CD8-positive, alpha-beta memory T cell (primary cell): ENCODE measurements at places on chromosomes 12 and 14.
A peak's percentile ranks its signal among the peaks of the same experiment; 100 is the strongest.

DNA sequence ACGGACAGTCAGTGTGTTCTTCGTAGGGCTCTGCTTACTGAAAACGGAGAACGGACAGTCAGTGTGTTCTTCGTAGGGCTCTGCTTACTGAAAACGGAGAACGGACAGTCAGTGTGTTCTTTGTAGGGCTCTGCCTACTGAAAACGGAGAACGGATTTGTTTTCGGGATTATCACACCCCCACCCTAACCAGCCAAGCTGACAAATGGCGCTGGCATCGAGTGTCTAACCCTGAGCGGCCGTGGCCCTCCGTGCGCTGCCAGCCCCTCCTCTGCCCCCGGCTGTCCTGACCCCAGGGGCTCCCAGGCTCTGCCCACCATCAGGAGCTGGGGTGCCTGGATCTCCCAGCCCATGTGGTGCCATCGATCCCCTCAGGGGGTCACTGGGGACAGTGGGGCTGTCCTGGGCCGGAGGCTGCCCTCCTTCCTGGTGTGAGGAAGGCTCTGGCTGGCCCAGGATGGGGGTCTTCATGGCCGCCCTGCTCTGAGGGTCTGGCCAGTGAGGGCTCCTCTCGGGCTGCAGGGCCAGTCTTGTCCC, 57.3 kb downstream of the FBRSL1 start:
- DNase-seq, result no peak

- no peak for DNase-seq
These were observed 82.3 kb upstream of the CDKN3 start for GRCh38 chr14:54314365-54315104.

DNA sequence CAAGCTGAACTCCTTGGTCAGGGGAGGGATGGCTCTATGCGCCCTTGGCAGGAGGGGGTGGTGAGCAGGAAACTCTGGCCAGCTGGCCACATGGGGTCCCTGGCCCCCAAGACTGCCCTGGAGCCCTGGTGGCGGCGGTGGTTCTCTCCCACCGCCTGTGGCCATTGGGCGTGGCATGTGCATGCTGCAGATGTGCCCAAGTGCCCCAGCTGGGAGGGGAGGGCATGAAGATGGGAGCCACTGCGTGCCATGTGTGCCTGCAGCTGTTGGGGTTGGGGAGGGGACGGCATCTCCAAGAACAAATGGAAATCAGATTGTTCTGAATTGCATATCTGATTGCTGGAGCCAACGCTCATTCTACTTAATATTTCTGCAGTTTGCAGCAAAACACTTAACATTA, 115.7 kb upstream of the IGF1 start:
- DNase-seq, result no peak

DNA sequence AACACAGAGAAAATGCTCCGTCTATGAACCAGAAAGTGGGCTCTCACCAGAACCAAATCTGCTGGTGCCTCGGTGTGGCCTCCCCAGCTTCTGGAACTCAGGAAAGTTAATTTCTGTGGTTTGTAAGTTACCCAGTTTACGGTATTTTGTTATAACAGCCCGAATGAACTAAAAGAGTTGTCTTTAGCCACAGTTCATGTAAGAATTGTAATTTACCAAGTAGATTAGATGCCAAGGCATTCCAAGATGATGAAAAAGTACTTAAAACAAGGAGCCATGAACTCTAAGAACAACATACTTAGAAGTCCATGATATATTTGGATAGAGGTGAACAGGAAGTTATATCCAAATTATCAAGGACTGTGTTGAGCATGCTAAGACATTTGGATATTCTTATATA, 259.9 kb upstream of the GARIN6 start:
- no peak for DNase-seq

GRCh38 chr14:96203635-96204034, 1.0 kb upstream of the BDKRB2 start:
- no peak for DNase-seq

DNA sequence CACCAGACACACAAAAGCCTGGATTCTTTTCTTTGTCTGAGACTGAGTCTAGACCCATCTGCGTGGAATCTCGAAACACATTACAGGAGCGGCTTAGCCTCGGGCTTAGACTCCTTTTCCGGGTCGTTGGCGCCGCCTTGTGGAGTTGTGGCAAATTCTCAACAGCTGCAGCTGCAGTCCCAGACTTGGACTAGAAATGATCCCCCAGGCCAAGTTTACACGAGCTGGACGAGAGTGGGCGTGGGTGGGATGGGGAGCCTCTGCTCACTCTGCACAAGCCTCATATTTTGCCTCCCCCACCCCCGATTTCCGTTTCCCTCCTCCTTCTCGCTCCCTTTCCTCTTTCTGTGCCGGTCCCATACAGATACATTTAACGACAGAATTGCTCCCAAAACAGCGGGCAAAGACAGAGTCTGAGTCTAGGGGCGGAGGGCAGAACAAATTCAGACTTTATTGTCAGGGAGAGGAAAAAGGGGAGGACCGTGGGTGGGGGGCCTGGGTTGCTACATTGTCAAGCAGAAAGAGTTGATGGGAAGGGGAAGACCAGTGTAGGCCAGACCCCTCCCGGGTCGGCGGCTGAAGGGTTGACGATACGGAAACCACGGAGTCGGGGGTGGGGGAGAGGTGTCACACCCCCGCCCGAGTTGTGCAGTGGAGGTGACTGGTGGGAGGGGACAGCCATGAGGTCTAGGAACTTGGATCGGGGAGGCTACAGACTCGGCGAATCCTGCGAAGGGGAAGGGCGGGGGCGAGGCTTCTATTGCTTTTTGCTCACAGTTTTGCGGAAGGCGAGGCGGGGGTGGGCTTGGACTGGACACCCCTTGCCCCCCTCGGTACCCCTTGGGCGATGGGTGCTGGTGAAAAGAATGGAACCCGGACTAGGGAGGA, 4.7 kb upstream of the GPR84 start:
- peak; percentile 80 for DNase-seq

DNA sequence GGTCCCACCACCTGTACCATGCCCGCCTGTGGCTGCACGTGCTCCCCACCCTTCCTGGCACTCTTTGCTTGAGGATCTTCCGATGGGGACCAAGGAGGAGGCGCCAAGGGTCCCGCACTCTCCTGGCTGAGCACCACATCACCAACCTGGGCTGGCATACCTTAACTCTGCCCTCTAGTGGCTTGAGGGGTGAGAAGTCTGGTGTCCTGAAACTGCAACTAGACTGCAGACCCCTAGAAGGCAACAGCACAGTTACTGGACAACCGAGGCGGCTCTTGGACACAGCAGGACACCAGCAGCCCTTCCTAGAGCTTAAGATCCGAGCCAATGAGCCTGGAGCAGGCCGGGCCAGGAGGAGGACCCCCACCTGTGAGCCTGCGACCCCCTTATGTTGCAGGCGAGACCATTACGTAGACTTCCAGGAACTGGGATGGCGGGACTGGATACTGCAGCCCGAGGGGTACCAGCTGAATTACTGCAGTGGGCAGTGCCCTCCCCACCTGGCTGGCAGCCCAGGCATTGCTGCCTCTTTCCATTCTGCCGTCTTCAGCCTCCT, 1.1 kb downstream of the INHBE start:
- DNase-seq, result no peak

GRCh38 chr12:124273630-124274029, 21.3 kb upstream of the RFLNA start:
- DNase-seq, result no peak

DNA sequence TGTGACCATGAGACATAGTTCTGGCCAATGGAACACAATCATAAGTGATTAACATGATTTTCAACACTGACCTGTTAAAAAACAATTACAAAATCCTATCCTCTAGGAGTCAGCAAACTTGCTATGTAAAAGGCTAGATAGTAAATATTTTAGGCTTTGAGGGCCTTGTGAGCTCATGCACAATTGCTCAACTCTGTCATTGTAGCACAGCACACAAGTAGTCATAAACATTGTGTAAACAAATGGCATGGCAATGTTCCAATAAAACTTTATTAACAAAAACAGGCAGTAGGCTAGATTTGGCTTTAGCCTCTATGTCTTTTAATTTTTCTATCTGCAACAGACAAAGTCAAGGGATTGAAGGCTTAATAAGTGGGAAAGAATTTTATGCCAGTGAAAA, 350.7 kb downstream of the C12orf50 start:
- DNase-seq, result no peak

DNA sequence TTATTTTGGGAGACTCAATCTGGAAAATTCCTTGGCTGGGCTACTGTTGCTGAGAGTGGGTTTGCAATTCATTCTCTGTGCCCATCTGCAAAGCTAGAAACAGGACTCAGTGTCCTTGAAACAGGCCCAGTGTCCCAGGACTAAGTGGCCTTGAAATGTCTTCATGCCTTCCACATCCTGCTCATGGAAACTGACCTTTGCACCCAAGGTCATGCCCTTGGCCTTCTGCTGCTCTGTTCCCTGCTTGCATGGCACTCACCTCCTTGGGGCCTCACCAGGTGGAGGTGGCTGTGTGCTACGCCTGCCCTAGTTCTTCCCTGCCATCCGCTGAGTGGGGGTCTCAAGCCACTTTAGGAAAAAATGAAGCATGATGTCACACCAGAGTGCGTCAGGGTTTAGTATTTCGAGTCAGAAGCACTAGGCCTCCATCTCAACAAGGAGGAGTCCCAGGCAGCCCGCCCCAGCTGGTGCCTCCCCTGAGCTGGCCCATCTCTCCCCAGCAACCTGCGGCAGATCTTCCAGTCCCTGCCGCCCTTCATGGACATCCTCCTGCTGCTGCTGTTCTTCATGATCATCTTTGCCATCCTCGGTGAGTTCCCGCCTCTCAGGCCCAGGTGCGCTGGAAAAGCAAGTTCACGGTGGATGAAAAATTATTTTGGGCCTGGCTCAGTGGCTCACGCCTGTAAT, 48.1 kb downstream of the TPCN1 start:
- peak; percentile 23 for DNase-seq

DNA sequence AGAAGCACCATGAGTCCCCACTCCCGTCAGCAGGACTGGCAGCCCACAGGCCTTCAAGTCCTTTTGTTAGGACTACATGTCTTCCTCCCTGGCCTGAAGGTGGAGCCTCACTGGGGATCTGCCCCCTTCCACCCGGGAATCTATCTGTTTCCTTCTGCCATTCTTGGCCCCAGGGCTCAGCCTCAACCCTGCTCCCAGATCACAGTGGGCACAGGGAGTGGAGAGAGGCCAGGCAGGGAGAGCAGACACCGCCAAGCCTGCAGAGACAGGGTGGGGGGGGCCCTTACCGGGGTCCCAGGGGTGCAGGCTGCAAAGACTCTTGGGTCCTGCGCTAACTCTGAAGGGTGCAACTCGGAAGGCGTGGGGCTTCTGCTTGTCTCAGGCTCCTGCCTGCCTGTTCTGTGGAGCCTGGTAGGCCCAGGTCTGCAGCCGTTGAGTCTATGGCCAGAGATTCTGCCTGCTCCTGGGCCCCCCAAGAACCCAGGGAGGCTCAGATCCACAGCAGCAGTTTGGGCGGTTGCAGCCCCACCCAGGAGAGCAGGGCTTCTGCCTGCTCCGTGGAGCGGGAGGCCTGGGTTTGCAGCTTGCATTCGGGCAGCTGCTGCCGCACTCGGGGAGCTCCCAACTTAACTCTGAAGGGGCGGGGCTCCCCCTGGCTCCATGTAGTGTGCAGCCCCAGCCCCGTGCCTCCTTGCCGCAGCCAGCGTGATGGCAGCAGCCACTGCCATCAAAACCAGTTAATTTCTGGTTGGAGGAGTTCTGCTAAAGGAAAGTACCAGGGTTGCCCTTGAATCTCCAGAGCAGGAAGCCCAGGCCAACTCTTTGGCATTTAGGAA, 21.7 kb upstream of the PLBD1 start:
- DNase-seq, result no peak

DNA sequence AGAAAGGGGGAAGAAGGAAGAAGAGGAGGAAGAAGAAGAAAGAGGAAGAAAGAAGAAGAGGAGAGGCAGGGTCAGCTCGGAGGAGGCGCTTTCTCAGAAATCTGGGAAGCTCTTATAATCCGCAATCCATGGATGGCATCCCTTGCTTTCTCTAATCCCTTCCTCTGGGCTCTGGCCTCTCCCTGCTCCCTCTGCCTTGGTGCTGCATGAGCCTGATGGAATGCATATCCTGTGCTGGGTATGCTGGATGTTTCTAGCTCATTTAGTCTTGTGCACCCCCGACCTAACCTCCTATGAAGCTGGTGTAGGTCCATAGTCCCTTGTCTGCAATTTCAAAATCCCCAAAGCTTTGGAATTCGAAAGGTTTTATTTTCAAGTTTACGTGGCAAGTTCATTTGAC, 94.2 kb upstream of the MYL2 start:
- DNase-seq, result no peak

- DNase-seq, result no peak
These were observed 1321.5 kb upstream of the FLRT2 start for GRCh38 chr14:84208451-84208850.

DNA sequence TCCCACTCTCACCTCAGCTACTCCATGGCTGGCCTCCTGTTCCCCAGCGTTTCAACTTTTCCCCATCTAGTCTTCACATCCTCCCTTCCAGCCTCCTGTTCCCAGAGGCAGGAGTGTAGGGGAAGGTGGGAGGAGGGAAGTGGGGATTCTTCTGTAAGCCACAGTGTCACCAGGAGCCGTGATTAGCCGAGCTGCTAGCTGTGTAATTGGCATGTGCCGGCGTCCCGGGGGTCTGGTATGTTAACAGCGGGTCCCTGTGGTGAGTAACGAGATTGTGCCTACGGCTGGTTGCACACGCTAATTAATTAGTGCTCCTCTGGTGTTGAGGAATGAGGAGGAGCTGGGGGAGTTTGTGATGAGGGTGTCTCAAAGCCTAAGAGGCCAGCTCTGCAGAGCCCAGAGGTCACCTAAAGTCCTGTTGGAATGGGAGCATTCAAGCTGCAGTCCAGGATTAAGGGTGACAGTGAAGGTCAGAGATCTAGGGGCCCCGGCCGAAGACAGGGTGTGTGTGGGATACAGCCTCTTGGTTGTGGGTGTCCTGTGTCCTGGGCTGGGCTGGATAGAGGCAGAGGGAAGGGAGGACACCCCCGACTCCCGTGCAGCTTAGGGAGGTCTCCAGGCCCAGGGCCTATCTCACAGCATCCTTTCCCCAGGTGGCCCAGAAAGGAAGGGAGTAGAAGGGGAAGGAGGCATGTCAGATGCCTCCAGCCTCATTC, 10.0 kb upstream of the CALCOCO1 start:
- no peak for DNase-seq

GRCh38 chr14:97866664-97867063, 1069.5 kb downstream of the VRK1 start:
- DNase-seq, result no peak

DNA sequence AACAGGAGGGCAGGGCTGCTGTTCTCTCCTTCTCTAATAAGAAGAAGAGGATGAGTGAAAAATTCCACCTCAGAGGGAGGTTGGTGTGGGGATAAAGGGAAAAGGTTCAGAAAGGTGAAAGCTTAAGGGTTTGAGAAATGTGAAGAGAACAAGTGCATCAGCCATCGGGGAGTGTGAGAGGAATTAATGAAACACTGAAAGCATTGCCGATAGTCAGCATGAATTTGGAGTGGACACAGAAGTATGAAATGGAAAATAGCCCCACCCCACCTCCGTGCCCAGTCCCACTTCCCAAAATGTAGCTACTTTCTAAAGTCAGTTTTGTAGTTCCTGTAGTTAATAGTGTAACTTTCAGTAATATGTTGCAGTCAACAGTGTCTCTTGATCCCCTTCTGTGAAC, 33.4 kb downstream of the DIP2B start:
- no peak for DNase-seq

DNA sequence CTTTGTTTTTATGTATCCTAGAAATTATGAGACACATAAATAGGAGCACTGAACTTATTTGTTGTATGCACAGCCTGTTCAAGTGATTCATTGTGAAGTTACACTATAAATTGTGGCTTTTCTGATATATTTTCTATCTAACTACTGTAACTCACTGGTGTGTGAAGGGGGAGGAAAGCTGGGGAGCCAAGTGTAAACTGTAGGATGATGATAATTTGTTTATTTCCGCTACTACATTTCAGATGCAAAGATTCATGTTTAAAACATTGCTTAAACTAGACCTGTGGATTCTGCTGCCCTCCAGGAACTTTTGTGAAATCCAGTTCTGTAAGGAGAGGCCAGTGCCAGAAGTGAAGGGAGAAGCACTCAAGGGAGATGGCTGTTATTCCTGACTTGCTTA, 3.3 kb downstream of the TMTC2 start:
- DNase-seq, result no peak
